ENCODE measurements at places on chromosomes 6 and 20. TPM values are rescaled to one million over a fixed set of nuclear protein-coding genes. Genes with fewer than 3 reads are reported as not detected.

SEL1L2 gene
- not detected for total RNA-seq

NKAPL gene
- total RNA-seq, result 3.3 TPM

DNA sequence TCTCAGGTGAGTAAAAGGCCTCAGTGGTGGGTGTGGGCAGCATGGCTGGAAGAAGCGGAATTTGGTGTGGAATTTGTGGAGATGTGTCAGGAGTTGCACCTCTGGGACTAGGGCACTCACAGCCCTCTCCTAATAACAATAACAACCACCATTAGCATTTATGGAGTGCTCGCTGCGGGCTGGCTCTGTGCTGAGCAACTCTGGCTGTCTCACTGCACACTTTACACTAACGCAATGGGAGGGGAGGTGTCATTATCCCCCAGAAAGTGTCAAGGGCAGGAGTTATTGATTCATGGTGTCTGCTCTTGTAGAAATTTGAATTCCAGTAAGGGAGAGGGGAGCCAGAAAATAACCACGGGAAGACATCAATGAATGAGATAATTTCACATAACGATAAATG is 22.7 kb upstream of the SCRT2 start:
- no peak for DNase-seq

DNA sequence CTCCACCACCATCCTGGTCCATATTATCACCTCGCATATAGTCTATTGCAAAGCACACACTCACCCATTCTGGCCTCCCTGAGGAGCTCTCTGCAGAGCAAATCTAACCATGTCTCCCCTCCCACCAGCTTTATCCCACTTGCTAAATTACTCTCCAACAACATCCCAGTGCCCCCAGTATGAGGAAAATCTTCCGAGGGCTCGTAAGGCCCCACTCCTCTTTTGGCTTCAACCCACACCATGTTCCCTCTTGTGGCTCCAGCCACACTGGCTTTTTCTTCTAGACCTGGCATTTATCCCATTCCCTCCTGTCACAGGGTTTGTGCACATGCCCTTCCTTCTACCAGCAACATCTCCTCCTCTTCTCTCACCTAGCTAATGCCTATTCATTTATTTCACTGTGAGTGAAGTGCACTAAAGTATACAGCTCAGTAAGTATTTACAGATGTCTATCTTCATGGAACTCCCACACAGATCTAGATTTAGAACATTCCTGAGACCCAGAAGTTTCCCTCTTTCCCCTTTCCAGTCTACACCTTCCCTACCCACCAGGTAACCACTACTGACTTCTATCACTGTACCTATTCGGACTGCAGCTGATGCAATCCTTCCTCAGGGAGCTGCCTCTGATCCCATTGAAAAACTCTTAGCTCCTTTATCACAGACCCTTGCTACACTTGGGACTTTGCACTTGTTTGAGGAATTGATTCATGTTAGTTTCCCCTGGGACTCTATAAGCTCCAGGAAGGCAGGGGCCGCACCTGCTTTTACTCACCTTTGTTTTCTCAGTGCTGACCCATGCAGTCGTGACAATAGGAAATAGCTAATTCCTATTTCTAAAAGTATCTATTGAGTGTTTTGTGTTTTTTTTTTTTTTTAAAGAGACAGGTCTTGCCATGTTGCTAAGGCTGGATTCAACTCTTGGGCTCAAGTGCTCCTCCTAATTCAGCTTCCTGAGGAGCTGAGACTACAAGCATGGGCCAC is 15.5 kb downstream of the MRPL14 start:
- DNase-seq, result no peak

DNA sequence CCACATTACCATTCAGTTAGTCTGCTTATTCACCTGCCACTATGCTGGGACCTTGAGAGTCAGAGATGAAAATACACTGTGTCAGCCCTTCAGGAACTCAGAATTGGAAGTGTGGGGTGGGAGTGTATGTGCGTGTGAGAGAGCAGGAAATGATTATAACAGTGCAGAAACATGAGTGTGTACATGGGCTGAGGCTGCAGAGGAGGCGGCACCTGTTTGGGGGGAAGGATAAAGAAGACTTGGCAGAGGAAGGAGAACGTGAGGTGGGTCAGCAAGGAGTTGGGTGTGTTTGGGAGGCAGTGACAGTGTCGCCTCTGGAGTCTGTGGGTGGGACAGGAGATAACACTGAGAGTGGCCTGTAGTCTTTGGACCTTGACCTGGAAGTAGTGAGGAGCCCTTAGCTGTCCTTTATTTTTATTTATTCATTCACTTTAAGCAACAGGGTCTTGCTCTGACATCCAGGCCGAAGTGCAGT is 3.1 kb downstream of the CHMP4B start:
- no peak for DNase-seq

All from fibroblast of lung (primary cell).